GM12892 (cell line): ENCODE measurements at places on chromosomes 7 and 10.

DNA sequence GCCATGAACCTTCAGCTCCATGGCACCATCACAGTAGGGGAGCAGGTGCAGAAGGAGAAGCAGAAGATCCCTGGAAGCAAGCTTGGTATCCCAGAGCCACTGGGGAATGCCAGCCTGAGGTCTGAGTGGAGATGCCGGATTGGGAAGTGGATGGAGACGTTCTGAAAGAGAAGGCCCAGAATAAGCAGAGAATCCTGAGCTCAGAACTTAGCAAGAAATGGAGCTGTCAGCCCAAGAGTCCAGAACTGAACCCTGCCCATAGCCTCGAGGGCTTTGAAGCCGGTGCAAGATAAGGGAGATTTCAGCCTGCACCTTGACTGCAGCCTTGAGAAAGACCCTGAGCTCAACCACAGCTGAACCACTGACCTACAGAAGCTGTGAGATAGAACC is 13.9 kb upstream of the GDF10 start:
- DNase-seq, result no peak

DNA sequence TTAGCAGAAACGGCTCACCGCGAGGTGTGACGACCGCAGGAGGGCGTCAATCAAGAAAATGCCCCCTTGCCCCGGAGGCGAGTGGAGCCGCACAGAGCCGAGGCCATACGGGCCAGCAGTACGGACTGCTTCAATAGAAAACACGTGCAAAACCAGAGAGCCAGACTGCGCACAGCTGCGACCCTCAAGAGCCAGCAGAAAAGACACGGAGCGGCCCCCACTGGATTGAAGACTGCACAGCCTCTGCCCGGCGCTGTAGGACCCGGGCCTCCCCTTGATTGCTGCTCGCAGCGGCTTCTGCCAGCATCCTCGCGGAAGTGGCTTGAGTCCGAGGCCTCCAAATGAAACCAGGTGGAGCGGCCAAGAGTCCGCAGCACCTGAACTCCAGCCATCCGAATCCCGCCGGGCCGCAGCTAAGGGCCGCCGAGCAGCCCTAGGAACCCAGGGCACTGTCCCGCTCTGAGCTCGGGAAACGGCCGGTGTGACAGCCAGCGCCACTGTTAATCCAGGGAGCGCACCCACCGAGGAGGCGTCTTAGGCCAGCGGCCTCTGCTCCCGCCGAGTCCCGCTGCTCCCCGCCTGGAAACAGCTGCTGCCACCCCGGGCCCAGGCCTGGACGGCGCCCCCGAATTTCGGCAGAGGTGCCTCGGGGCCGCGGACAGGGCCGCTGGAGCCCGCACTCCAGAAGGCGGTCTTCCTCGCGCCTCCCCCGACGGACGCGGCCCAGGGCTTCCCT is 660 bp upstream of the HHEX start:
- no peak for DNase-seq

DNA sequence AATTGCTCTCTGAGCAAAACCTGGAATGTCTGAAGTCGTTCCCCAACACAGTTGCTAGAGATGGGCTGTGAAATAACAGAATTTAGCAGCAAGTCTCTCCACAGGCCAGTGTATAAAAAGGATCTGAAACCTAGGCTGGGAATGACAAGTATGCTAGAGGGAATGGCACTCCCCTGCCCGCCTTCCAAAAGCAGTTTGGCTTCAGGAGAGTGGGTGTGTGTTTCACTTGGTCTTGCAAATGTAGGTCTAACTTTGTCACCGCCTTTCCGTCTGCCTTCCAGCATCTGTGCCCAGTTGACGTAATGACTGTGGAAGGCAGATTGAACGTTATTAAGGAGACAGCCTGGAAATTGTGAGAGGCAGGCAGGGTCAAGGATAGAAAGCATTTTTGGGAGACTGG is 18.0 kb upstream of the MTURN start:
- no peak for DNase-seq

DNA sequence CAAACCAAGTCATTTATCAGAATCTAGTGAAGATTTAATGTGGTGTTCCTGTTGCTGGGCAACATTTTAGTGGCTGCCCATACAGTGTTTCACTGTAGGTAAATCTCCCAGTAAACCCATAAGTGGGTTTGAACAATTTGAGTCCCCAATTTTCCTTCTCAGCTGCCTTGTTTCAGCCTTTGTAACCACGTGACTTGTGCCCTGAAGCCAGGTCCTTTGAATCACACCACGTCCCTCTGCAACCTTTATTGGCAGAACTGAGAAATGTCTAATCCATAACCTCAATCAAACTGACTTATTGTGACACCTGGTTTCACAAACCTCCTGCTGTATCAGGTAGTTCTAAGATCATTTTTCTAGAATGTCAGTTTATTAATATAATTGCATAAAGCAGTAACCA is 30.1 kb downstream of the SND1 start:
- DNase-seq, result no peak

GRCh38 chr10:132664407-132664806 is 121.5 kb downstream of the NKX6-2 start:
- DNase-seq, result no peak

GRCh38 chr7:38893061-38893460 is 15.9 kb downstream of the VPS41 start:
- DNase-seq, result no peak

DNA sequence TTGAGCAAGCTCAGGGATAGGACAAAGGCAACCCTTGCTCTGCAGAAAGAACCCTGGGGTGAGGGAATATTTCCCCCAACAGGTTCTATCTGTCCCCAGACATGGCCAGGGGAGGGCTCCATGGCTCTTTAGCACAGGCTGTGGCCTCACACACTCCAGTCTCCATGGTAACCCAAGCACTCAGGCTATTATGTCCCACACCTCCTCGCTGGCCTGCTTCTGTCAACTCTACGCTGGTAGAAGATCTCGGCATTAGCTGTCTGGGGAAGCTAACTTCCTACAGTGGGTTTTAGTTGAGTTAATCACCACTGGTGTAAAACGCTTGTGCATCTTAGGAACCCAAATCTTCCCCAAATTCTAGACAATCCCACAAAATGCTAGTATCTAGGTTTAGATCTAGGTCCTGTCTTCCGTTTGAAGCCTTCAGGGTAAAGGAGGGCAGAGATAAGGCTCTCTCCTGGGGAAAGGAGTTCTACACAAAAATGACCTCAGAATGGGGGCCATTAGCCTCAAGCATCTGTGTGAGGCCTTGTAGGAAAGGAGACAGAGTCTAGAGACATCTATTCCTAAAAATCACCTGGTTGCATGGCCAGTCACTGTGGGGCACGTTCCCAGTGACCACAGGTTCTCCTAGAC is 36.7 kb upstream of the SLIT1 start:
- DNase-seq, result no peak

- DNase-seq, result no peak
Measured at GRCh38 chr7:2732959-2733584, 45.1 kb downstream of the AMZ1 start.

DNA sequence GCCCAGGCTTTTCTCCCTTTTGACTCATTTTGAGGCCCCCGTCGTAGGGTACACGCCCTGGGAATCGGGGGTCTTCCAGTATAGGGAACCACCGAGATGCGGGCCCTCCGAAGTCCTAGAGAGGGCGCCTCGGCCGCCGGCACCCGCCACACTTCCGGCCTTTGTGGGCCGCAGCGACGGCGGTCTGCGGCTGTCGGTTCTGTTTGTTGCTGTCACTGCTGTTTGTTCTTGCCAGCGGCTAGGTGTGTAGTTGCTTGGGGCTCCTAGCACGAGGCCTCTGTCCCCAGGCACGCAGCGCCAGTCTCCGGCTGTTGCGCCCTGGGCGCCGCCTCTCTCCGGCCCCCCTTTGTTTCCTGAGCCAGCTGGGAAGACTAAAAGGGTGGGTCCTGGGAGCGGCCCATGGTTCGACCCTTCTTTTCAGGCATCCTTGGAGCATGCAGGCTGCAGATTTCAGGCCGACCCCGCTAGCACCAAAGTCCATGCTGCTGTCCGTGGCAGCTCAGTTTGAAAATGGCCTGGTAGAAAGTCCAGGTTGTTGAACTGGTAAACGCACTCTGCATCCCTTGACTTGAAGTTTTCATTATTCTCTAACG is 17.8 kb upstream of the ZKSCAN1 start:
- peak; percentile 56 for DNase-seq

DNA sequence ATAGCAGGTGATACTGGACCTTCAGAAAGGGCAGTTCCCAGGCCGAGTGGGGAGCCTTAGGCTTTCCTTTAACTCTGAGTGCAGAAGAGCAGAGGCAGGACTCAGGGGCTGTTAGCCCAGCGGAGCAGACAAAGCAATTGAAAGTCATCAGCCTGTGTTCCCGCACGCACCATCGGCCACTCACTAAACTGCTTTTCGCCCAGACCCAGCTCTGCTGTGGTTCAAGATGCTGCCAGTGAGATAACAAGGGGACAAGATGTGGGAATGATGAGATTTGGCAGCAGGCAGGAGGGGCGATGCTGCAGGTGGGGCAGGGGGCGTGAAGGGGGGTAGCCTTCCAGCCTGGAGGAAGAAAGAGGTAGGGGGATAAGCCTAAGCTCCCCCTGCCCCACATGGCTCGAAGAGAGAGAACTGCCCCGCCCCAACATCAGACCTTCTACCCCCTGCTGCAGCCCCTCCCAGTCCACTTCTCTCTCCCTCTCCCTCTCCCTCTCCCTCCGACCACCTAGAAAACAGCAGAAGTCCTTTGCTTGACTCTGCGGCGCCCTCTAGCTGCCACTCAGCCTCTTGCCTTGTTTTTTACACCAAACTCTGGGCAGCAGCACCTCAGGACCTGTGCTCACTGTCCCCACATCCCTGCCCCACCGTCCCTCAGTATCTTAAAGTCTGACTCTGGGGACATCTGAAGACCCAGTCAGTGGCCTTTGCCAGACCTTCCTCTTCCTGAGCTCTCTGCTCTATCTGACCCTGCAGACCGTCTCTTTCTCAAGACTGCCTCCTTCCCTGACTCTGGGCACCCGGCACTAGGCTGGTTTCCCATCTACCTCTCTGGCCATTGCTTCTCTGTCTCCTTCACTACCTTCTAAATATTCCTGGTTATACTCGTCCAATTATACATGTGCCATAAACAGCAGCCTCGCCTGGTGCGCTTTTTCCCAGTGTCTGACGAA is 110.5 kb downstream of the C10orf105 start:
- peak; percentile 48 for DNase-seq

DNA sequence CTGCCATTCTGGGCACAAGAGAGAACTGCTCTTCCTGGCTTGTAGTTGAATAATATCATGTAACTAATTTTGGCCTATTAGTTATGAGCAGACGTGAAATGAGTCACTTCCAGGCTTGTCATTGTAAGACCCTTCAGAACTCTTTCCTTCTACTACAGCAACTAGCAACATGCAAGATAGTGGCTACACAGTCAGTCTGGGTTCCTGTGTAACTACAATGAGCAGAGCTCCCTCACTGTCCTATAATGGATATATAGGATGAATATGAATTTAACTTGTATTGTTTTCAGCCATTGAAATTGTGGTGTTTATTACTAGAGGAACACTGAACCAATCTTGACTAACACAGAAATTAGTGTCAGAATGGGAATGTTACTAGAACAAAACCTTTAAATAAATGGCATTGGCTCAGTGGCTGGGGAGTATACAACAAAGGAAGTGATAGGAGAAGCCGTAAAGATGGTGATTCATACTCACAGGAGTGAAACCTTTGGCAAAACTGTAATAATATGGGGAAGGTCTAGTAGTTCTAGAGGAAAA is 2.9 kb upstream of the MTPN start:
- DNase-seq, result no peak

DNA sequence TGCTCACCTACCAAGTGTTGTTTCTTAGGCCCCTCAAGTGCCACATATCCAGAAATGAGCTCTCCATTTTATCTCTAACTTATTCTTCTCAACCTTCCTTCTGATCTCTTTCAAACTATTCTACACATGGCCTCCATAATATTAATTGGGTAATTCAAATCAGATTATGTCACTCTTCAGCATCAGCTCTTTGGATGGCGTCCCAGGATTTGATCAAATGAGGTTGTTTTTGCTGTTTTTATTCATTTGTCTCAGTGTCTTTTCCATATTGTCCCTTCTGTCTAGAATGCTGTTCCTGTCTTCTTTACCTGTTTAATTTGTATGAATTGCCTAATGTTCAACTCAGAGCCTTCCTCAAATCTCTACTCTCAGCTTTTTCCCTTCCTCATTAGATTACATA is 234.6 kb upstream of the CXCL12 start:
- no peak for DNase-seq

DNA sequence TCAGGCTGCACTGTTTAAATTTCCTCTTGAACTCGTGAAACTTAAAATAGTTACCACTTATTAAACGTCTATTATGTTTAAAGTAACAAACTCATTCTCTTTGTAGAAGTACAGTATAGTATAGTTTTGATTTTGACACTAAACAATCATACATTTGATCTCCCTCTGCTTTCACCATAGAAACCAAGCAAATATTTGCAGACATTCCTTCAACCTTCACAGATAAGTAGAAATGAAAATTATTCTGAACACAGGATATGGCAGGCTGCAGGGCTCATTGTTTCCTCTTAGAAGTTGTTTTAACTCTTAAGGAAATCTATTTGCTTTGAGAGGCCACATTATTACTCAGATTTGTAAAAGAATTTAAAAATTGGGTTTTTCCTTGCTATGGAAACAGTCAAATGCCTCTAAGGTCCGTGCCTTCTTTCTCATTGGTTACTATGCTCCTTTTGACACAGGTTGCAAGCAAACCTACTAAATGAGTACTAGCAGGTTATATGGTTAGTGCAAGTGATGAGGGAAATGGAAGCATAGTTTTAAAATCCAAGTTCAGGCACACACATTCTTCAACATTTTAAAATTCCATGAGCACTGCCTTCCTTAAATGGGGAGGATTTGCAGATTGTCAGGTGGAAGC is 92.8 kb upstream of the FAM133B start:
- DNase-seq, result no peak

DNA sequence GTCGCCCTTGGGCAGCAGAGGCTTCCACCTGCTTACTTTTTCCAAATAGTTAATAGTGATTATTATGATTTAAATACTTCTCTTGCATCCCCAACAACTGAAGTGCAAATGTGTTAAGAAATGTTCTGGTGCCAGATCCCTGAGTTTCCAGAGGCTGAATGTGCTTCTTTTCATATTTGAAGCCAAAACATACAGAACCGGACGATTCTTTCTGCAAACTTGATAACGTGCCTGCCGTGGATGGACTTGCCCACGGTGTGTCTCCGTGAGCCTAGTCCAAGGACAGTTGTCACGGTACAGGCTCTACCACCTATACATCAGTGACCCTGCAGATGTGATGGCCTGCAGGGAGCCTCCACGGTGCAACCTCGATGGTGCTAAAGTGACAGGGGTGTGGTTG is 198.6 kb upstream of the LYZL2 start:
- DNase-seq, result no peak

DNA sequence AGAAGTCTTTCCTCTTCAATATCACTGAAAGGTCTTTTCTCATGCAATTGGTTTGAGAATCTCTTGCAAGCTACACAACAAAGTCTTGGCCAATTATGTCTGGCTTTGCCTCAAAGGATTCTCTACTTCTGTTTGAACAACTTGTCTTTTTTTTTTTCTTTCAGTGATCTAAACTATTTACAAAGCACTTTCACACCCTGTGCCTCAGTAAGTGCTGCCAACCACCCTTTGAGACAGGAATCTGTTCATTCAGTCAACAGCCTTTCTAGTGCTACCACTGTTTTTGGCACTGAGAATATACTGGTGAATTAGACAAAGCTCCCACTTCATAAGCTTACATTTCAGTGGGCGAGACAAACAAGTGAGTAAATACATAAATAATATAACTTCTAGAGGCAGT is 26.9 kb upstream of the SDK1 start:
- DNase-seq, result no peak
